ENCODE measurements at places on chromosomes 6 and 20.

GRCh38 chr6:47292944-47293343 lies 16.8 kb downstream of the TNFRSF21 start:
- DNase-seq = no peak

- no peak for DNase-seq
Observed at GRCh38 chr6:127635091-127635490, 58.1 kb downstream of the C6orf58 start.

DNA sequence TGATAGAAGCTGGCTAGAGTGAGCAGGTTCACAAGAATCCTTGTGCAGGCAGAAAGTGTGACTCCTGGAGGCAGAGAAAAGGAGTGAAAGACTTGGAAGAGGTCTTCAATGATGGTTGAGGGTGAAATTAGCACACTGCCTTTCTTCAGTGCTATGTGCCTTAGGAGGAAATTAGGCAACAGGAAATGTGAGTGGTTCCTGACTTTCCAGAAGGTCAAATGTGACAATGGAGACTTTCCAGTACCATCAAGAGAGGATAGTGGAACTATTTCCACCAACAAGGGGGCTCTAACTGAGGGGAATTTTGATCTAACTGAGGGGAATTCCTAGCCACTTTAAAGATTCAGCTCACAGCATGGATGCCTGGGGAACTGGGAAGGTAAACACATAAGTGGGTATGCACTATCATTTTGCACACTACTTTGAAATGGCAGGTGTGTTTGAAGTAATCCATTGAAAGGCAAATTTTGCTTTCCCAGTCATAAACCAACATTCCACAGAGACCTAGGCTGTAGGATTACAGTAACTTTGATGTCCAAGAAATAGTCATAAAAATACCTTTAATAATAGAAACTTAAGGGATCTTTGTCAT lies 90.0 kb downstream of the PERP start:
- no peak for DNase-seq

- no peak for DNase-seq
Observed at GRCh38 chr6:33433544-33434191, 13.8 kb downstream of the SYNGAP1 start.

DNA sequence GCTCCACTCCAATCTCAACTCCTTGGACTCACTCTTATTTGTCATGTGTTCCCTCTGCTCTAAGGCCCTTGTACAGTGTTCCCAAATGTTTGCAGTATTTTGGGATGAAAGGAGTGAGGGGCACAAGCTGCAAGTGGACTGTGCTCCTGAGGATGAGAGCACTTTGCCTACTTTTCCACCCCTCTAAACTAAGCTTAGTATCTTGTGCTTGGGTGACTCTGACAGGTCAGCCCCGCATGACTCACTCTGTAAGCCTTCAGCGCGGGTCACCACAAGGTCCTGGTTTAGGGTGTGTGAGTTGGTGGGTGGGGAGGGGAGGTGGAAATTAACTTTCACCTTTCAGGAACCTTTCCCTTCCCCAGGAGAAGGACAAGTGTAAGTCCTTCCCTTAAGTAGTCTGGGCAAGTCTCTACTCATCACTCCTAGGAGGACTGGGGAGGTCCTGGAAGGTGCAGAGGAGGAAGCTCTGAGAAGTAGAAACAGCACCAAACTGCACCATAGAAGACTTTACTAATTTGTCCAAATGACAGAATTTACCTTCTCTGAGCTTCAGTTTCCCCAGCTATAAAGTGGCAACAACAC lies 68.8 kb upstream of the EPB41L1 start:
- no peak for DNase-seq

- DNase-seq = no peak
Observed at GRCh38 chr20:57244627-57245214, 21.7 kb downstream of the BMP7 start.

GRCh38 chr6:130466052-130466747 lies 100.4 kb downstream of the TMEM200A start:
- DNase-seq = no peak

DNA sequence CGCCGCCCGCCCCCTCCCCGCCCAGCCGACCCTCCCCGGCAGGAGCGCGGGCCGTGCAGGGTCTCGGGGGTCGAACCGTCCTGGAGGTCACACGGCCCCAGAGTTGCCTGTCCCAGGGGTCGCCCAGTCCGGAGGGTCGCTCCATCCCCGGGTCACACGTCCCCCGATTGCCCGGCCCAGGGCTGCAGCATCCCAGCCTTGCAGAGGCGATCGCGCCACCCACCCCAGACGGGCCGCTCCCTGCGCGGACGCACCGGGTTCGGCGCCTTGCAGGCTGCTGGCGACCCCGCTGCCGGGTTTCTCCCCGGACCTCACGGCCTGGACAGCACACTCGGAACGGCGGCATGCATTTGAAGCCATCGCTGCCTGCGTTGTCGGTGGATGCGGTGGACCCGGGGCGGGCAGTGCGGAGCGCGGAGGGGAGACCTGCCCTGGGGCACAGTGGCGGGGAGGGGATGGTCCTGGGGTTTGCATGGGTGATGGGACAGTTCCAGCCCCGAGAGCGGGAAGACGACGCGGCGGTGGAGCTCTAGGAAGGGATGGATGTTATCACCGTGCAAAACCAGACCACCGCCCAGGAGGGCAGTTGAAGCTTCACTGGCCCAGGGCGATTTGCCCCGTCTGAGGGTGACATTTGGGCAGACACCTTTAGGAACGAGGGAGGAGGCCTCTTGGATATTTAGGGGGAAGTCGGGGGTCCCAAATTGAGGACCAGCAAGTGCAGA lies 22.7 kb upstream of the FRMD1 start:
- DNase-seq = no peak

DNA sequence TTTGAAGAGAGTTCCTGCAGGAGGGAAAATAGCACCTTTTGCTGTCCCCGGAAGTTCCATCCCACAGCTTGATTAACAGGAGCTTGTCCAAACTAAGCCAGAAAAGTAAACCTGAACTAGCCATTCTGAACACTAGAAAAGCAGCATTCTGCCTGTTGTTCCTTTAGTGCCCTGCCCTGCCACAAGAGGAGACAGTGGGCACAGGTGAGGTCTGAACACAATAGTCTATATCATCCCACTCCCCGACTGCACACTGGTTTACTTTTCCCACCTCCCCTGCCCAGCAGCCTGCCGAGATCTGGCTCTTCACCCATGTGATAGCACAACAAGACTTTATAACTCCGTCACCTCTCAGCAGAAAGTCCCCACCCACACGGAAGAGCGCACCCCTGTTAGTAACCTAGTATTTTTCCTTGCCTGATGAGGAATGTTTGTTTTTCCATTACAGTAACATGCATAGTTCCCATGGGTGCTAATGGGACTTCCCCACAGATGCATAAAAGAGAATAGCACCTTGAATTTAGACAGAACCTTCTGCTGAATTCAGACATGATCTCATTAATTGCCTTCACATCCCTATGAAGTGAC lies 59.7 kb downstream of the TFAP2A start:
- no peak for DNase-seq

Data from NCI-H187 (cell line).